Fibroblast of skin of back (primary cell): ENCODE measurements at places on chromosomes 3 and 15.

DNA sequence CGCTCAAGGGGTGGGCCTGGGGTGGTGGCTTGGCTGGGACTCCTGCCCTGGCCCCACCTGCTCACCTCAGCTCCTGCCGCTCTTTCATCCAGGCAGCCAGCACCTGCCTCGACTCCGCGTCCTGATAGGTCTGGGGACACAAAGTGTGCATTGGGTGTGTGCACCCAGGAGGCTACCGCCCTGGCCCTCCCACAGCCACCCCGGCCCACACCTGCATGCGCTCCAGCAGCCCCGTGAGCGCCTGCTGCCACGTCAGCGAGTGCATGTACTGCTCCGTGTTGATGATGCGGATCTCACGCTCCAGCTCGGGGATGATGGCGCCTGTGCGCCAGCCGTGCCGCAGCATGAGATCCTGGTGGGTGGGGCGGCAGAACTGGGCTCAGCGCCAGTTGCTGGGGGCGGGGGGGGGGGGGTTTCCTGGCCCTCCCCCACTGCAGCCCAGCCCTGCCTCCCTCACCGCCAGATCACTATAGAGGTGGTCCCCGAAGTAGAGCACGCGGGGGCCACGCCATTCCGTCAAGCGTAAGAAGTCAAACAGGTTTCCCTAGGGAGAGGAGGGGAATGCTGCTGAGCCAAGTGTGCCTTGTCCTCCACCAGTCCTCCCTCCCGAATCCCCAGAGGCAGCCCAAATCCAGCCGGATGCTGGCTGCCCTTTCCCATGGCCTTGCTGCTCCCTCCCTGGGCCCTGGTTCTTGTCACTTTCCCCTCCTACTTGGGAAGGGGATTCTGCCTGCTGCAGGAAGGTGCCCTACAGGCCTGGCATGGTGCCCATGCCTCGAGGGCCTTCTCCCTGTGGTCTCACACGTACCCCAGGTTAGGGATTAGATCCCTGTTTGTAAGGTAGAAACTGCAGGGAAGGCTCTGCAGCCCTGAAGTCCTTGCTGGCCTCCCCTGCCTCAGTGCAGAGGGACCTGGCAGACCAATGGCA, 8.6 kb downstream of the NT5DC2 start:
- no peak for DNase-seq

GRCh38 chr15:74424901-74425528, 8.7 kb downstream of the SEMA7A start:
- DNase-seq = no peak

DNA sequence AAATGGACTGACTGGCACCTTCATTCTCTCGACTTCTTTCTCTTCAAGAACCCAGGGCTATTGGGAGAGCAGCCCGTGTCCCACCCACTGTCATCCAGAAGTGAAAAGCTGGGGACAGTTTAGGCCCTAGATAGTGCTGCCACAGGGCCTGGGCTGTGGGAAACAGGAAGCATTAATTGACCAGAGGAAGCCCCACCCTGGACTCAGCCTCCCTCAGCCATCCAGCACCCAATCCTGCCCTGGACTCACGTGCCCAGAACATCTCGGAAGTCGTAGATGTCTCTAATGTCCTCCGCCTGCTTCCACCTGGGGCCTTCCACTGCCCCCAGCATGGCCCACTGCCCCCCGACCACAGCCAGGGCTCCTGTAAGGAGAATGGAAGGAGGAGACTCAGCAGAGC, 2.3 kb downstream of the CAMK1 start:
- no peak for DNase-seq

DNA sequence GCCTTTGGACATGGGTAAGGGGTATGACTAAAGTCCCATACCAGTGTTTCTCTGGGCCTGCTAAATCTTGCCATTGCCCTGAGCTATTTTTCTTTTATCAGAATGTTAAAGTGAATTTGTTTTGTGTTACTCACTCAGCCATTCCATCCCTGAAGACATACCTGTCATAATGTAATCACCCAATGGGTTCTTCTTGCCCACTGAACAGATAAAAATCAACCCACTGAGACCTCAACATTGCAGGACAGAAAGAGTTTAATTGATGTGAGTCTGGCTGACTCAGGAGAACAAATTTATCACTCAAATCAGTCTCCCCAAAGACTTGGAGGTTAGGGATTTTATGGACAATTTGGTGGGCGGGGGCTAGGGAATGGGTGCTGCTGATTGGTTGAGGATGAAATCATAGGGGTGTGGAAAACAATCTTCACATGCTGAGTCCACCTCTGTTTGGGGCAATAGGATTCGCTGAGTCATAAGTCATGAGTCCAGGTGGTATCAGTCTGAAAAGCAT, 47.4 kb downstream of the ILDR1 start:
- DNase-seq = no peak

DNA sequence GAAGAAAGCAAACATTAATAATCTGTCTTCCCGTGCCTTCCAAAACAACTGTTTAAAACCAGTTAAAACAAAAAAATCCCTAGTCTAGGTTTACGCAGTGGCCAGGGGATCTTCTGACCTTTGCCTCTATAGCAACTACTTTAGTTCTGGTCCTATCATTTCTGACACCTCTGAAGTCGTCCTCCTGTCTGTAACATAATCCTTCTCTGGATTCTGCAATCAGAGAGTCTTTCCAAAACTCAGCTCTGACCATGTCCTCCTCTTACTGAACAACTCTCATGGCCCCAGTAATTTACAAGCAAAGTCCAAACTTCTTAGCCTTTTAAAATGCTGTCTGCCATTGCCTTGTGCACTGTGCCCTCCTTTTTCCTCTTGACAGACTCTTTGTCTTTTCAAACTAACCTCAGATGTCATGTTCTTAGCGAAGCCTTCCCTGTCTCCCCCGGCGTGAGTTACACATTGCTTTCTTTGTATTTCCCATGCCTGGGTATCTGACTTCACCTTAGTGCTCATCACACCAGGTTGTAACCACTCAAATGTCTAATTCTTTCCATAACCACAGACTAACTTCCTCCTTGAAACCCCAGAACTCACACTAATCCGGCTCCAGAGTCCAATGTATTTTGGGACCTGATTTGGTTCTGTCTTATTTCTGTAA, 105.2 kb upstream of the BNIP2 start:
- DNase-seq = no peak

DNA sequence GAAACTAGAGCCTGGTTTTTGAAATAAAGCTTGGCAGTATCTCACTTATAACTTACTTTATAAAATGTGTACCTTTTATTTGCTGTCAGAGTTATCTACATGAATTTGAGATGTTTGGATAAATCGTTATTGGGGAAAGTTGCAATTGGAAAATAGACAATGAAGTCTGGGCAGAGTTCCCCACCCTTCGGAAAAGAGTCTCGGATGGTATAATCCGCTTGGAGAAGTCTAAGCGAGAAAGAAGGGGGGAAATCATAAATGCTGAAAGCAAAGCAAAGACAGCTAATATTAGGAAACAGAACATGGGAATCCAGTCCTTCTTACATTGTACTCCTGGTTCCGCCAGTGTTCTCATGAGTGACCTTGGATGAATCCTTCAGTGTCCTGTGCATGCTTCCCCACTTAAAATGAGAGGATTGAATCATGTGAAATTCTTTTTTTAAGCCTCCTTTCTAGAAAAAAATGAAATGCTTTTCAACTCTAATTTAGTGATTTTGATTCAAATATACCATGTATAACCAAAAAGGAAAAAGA, 162.4 kb downstream of the ATG7 start:
- DNase-seq = no peak

- DNase-seq = peak; percentile 84
Measured at GRCh38 chr3:53140847-53141845, 10.9 kb upstream of the RFT1 start.

- DNase-seq = no peak
Measured at GRCh38 chr3:165130708-165131107, 52.4 kb upstream of the SI start.

GRCh38 chr3:12729051-12729651, 29.9 kb downstream of the TMEM40 start:
- peak; percentile 34 for DNase-seq

GRCh38 chr3:17882981-17883380, 140.6 kb upstream of the TBC1D5 start:
- no peak for DNase-seq

DNA sequence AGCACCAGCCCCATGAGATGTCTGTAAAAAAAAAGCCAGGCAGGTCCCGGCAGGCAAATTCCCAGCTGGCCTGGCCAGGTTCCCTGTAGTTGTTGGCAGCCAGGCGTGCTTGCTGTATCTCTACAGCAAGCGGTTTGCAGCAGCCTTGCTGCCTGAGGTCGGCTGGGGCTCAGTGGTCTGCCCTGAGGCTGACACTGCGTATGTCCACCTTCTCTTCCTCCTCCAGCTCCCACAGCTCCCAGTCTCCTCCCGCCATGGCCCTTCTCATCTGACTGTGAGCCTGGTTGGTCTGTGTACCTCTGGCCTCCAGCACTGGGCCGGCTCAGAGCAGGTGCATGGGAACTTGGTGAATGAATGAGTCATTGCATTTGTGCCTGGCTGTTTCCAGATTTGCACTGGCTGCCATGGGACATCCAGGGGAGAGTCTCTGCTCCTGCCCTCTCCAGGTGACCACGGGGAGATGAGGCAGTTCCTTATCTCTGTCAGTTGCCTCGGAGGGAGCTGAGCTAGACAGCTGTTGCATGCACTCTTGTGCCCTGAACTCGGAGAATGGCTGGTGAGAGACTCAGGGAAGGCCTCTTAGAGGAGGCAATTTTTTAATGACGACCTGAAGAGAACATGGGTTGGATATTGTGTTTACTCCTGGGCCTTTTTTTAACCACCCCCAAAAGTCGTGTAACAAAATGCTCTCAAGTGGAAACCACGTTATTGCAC, 43.0 kb downstream of the SPSB4 start:
- DNase-seq = no peak
